Activated B cell treated with CpG ODN at 0.5 μM for 24 hours (primary cell): ENCODE measurements at places on chromosomes 12 and 14.

GRCh38 chr12:47754881-47755280, 3.8 kb downstream of the RAPGEF3 start:
- no peak for DNase-seq

- DNase-seq: no peak
Measured at GRCh38 chr14:28407996-28408395, 358.6 kb upstream of the FOXG1 start.

- DNase-seq: no peak
Measured at GRCh38 chr14:71432334-71433110, 499.7 kb upstream of the RGS6 start.

- no peak for DNase-seq
Measured at GRCh38 chr12:3885277-3886094, 12.3 kb upstream of the PARP11 start.

DNA sequence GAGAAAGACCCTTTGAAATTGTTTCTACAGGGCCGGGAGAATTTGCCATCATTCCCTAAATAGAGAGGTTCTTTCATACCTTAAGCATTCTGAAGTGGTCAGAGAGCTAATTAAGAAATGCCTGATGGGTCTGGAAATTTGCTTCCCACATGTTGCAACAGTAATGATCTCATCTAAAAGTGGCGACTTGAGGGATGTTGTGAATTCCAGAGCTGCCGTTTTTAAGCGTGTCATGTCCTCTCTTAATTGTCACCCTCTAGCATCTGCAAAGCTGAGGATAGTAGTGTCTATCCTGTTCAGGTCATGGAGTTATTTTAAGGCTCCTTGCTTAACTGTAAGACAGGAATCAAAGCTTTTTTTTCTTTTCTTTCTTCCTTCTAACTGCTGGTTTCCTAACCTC, 60.4 kb downstream of the FOS start:
- no peak for DNase-seq

DNA sequence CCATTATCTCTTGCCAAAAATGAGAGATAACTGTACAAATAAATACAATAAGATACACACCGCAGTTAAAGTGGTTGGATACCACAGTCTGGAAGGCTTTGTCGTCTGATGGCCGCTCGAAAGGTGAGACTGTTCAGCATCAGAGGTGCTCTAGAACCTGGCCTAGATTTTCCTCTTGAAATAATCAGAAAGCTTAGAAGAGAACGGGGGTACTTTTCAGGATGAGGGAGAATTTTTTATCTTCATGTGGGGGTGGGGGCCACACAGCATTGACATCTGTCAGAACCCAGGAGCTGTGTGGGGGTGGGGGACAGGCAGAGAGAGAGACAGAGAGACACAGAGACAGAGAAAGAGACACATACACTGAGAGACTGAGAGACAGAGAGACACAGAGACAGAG, 90.5 kb downstream of the GALNT9 start:
- DNase-seq: no peak

GRCh38 chr14:100473249-100473648, 114.0 kb downstream of the BEGAIN start:
- DNase-seq: no peak

DNA sequence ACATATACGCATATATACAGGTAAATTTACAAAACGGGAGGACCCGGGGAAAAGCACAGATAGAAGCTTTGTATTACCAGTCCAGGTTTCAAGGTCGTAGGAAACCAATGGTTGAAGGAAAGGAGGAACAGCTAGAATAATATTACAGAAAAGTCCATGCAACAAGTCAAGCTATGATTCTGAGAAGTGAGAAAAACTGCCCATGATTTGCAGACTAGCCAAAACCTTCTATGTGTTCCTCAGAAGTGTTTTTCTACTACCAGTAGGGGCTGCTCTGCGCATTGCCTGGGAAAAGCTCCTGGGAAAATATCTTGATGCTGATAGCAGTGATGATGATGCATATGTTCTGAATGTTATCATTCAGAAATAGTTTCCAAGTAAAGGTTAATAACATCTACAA, 2.2 kb downstream of the PDZRN4 start:
- DNase-seq: no peak

GRCh38 chr12:4939418-4940023, 29.8 kb downstream of the KCNA1 start:
- DNase-seq: no peak

- DNase-seq: no peak
Measured at GRCh38 chr12:25960143-25960542, 1.7 kb downstream of the RASSF8 start.

DNA sequence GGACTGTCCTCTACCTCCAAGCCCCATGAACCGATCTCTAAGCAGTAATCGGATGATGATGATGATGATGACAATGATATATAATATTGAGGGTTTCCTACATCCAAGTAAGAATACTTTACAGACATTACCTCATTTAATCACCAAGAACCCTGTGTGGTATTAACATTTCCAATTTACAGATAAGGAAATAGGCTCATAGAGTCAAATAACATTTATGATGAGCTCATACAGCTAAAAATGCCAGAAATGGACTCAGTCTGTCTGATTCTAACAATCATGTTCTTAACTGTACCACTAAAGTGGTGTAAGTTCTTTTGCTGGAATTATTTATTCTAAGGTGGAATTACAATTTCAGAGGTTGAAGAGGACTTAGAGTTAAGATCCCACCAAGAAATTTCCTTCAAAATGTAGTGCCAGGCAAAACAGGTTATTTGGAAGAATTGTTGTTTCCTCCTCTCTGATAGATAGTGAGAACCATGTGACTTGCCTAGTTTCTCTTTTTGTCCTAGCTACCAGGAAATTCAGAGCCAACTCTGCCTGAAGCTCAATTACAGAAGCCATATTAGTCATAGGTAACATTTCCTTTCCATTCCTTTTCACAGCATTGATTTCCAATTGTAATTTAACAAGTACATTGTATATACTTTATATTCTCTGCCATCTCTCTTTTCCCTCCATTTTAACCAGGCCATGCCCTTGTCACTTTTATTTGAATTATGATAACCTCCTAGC, 23.8 kb upstream of the CCDC175 start:
- no peak for DNase-seq

- DNase-seq: no peak
Measured at GRCh38 chr12:6328945-6329702, 12.8 kb downstream of the TNFRSF1A start.

DNA sequence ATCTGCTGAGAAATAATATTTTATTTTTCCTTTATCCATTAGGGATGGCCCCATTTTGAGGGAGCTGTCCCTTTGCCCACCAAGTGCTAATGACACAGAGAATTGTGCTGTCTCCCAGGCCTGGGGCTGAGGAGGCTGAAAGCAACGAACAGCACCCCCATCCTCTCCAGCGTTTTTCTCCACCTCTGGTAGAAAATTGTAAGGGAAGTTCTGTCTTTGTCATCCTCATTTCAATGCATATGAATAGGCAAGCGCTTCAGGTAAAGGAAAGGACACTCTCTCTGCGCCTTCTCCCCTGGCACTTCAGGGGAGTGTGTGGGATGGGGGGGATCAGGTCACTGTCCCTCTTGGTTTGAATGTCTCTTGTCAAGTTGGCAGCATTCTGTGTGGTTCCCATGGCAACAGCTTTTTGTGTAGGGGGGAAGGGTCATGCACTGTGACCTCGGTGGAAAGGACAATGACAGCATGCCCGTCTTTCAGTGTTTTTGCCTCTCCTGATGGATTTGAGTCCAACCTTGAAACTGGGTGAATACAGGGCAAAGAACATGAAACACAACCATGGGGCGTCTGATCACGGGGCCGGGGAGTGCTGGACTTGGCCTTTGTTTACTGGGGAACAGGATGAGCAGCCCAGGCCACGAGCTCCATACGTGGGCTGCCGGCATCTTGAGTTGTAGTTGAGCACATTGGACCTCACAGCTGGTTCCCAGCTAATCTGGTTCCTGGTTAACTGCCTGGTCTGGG, 230.2 kb downstream of the VRK1 start:
- no peak for DNase-seq

- no peak for DNase-seq
Measured at GRCh38 chr14:97832776-97833175, 1035.6 kb downstream of the VRK1 start.

- DNase-seq: no peak
Measured at GRCh38 chr12:49869816-49870500, 27.1 kb upstream of the BCDIN3D start.

GRCh38 chr14:21267431-21267845, 1.8 kb downstream of the HNRNPC start:
- no peak for DNase-seq
